Activated T-cell treated with anti-CD3 and anti-CD28 coated beads, Interleukin-2, amount 50 U/mL, for 4 hours (primary cell): ENCODE measurements at places on chromosomes 2 and 18. TPM values are rescaled to one million over a fixed set of nuclear protein-coding genes. Genes with fewer than 3 reads are reported as not detected.

Gene CREB1
- 71.1 TPM for total RNA-seq

Gene SGPP2
- 7.4 TPM for total RNA-seq

Gene CAPN14
- 0.14 TPM for total RNA-seq

Gene TRABD2A
- total RNA-seq, result 21.2 TPM

Gene CIB4
- not detected for total RNA-seq

Gene VWA3B
- not detected for total RNA-seq

GRCh38 chr2:145260081-145260480, 740.2 kb upstream of the ZEB2 start:
- DNase-seq, result no peak

DNA sequence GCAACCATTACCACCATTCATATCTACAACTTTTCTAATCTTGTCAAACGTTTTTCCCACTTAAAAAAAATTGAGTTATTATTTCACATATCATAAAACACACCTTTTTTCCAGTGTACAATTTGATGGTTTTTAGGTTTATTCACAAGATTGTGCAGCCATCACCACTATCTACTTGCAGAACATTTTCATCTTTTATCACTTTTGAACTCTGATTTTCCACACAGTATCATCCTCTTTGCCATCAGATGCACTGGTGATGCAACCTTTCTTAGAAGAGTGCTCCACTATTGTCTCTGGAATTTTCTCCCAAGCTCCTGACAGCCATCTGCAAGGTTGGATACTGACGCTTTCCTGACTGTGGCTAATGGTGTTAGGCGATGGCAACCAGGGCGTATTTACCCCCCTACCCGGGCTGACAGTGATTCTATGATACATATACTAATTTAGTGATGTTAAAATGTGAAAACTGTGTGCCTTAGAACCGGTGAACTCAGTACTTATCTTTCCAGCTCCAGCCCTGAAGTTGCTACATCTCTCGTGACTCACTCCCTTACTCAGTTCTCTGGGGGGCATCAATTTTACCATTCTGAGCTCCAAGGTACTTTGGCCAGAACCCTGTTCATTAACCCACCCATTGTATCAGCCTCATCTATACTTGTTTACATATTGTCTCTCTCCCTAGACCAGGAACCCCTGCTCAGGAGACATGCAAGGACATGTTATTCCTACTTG, 105.4 kb upstream of the SPRED2 start:
- DNase-seq, result no peak

GRCh38 chr2:169525434-169525833, 15.9 kb downstream of the KLHL41 start:
- no peak for DNase-seq

- DNase-seq, result no peak
Observed at GRCh38 chr2:170208967-170209366, 31.0 kb downstream of the MYO3B start.

- no peak for DNase-seq
Observed at GRCh38 chr2:227161947-227162346, 2.1 kb downstream of the COL4A4 start.

GRCh38 chr18:33836564-33836963, 258.5 kb downstream of the ASXL3 start:
- no peak for DNase-seq

- no peak for DNase-seq
Observed at GRCh38 chr2:44965684-44966083, 24.2 kb downstream of the SIX3 start.

DNA sequence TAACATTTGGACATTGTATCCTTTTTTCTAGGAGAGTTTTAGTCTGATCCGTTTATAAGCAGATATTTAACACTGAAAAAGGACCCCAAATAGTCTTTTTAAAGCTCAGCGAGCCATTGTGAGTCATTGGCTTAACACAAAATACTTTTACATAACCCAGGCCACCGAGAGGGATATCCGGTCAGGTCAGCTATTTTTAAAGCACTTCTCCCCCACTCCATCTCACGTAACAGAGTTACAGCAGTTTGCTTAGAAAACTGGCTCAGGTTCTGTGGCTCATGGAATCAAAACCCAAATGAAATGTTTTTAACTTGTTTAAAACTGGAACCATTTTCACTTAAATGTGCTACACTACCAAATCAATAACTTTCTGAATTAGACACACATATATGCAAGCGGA, 23.9 kb downstream of the COL4A3 start:
- no peak for DNase-seq

DNA sequence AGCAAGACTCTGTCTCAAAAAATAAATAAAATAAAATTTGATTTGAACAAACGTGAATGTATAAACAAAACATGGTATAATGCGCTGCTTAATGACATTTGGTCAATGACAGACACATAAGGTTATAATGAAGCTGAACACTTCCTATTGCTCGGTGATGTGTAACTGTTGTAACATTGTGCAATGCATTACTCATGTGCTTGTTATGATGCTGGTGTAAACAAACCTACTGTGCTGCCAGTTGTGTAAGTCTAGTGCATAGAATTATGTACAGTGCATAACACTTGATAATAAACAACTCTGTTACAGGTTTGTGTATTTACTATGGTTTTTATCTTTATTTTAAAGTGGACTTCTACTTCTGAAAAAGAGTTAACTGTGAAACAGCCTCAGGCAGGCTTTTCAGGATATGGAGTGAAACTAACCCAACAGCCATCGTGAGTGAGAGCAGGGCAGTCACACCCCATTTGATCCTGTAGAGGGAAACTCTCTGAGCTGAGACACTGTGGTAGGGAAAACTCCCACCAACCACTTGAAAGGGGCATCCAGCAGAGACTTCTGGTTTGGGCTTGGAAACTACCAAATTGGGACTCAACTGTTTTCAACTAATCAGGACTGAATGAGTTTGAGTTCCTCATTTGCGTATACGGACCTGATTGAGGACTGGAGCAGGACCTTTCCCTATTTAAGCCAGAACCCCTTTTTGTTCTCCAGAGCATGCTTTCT, 8.7 kb upstream of the RPRD1A start:
- no peak for DNase-seq
